Vagina (tissue), 2 donors: ENCODE measurements at places on chromosomes 1 and 21. TPM values are rescaled to one million over a fixed set of nuclear protein-coding genes. Genes with fewer than 3 reads are reported as not detected.

Gene RIPK4
- 28.0 TPM for total RNA-seq

Gene ELK4
- total RNA-seq = 24.1 TPM

Gene TACSTD2
- 203 TPM for total RNA-seq

DNA sequence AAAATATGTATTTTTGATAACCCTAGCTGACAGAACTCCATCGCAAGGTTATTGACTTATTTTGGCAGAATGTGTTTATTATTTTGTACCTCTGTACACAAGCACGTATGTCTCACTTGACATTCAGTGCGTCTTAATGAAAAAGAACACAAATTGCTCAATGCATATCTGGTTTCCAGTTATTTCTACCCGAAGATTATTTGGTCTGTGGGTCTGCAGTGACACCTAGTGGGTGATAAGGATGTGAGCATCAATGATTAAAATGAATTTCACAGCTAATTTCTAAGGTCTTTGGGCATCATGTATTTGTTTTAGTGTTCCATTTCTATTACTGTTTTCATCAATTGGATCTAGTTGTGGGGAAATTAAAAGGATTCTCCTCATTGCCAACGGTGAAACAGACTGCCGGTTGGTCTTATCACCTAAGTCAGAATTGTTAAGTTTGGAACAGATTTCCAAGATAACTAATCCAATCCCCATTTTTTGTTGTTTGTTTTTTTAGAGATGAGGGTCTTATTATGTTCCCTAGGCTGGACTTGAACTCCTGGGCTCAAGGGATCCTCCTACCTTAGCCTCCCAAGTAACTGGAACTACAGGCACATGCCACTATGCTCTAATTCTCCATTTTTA lies 13.9 kb downstream of the DDX20 start:
- DNase-seq = no peak

GRCh38 chr1:84442256-84442655 lies 36.8 kb upstream of the RPF1 start:
- no peak for DNase-seq

- DNase-seq = no peak
Measured at GRCh38 chr1:89870998-89871397, 50.2 kb downstream of the LRRC8D start.

GRCh38 chr1:224358237-224358636 lies 1.6 kb downstream of the CNIH4 start:
- no peak for DNase-seq

- no peak for DNase-seq
Measured at GRCh38 chr1:225658041-225658440, 5.1 kb upstream of the ENAH start.

DNA sequence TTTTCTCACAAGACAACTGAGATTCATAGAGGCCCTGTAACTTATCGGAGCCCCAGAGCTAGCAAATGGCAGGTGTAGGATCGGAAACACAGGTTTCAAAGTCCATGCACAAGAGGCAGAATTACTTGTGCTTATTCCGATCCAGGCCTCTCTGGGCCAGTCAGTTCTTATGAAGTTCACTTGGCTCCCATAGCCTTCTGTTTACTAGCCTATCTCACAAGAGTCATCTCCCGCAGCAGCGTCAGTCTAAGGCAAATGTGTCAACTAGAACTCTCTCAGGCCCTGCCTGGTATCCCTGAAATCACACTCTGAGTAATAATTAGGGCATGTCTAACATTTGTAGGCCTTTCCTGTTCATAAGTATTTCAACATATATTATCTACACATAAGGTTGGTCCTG lies 43.3 kb downstream of the PHC2 start:
- no peak for DNase-seq

- DNase-seq = no peak
Measured at GRCh38 chr1:6351480-6352137, 42.0 kb downstream of the ACOT7 start.
